GM06990 (cell line): ENCODE measurements at places on chromosomes 5 and 9.
A peak's percentile ranks its signal among the peaks of the same experiment; 100 is the strongest.

- DNase-seq: no peak
Measured at GRCh38 chr5:159571501-159572244, 241.4 kb upstream of the IL12B start.

DNA sequence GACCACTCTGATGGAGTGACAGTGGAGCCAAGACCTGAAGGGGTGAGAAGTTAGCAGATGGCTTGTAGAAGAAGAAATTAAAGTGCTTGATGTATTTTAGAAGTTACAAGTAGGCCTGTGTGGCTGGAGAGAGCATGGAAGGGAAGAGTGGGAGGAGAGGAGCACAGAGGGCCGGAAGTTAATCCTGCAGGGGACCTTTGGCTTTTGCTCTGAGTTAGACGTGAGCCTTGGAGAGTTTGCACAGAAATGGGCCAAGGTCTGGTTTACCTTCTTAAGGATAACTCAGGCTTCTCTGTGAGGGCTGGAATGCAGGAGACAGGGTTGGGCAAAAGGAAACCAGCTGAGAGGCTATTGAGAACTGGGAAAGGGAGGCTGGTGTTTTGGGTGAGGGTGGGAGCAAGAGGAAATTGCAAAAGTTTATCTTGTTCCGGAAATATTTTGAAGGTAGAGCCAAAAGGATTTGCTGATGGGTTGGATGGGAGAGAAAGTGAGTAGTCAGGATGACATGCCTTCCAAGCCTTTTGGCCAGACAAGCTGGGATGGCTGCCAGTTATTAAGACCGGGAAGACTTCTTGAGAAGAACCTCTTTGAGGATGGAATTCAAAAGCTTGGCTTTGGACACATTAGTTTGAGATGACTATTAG lies 17.5 kb upstream of the F2RL1 start:
- DNase-seq: no peak

- DNase-seq: no peak
Measured at GRCh38 chr5:14569948-14570691, 11.5 kb upstream of the OTULINL start.

- no peak for DNase-seq
Measured at GRCh38 chr5:6176102-6176693, 202.1 kb downstream of the MED10 start.

DNA sequence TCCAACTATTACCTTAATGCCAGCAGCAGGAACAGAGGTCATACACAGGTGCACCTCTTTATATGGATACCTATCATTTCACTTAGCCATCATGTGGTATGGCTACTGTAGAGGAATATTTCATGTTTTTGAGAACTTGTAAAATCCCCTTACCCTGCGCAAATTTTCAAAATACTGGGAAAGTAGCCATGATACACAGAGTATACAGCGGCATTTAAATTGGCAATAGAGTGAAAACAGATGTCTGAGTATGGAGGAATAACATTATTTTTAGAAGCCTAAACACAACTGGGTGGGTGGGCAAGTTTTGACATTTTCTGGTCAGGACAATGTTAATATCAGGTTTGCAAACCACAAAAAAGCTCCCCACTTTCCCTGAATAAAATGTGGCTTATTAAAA lies 109.5 kb downstream of the SMIM23 start:
- DNase-seq: no peak

DNA sequence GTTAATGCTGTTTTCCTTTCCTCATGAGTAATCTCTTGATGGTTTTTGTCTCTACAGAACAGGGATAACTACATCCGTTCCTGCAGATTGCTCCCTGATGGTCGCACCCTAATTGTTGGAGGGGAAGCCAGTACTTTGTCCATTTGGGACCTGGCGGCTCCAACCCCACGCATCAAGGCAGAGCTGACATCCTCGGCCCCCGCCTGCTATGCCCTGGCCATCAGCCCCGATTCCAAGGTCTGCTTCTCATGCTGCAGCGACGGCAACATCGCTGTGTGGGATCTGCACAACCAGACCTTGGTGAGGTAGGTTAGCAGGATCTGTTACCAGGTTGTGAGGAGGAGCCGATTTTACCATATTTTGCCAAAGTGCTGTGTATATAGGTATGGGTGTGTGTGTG lies 148.2 kb downstream of the TLE4 start:
- no peak for DNase-seq

GRCh38 chr5:26569241-26569928 lies 469.0 kb downstream of the CDH9 start:
- no peak for DNase-seq

- no peak for DNase-seq
Measured at GRCh38 chr5:126139773-126140172, 283.4 kb upstream of the GRAMD2B start.

- no peak for DNase-seq
Measured at GRCh38 chr5:5957737-5958136, 420.6 kb downstream of the MED10 start.

GRCh38 chr5:141564216-141564692 lies 54.5 kb downstream of the DIAPH1 start:
- peak; percentile 71 for DNase-seq

GRCh38 chr9:88952086-88952615 lies 39.1 kb upstream of the S1PR3 start:
- no peak for DNase-seq

- peak; percentile 46 for DNase-seq
Measured at GRCh38 chr5:33964132-33964700, 20.3 kb downstream of the SLC45A2 start.

DNA sequence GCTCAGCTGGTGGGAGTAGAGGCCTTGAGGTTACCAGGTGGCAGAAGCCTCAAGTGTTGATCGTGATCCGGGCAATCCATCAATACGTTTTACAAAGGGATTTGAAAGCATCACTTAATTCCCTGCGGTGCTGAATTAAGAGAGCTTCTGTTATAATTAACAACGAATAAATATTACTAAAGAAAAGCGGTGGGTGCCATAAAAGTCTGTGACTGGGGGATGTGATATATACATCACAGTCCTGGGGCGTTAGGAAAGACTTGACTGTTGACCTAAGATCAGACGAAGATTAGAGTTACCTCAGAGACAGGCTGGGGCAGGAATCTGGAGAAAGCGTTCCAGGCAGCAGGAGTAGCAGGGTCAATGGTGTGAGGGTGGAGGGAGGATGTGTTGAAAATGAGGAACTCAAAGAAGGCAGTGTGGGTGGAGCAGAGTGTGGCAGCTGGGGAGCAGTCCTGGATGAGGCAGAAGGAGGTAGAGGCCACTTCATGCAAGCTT lies 6.7 kb upstream of the C5orf63 start:
- DNase-seq: no peak

GRCh38 chr5:106825374-106825773 lies 845.4 kb downstream of the EFNA5 start:
- no peak for DNase-seq

DNA sequence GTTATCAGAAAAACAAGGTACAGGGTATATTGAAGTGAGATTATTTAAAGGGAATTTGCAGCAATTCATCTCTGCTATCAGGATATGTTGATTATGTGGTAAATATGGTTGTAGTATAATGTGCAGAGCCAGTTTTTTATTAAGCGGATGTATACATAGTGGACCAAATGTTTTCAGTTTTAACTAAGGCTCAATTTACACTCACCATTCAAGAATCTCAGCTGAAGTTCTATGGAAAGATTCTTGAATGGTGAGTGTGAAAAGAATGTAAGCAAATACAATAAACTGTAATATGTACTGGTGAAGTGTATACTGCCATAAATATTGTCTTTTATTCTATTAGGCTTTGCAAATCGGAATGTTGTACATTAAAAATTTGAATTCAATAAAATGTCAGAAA lies 895.9 kb upstream of the CDH10 start:
- no peak for DNase-seq

GRCh38 chr9:123087359-123087888 lies 54.0 kb downstream of the GPR21 start:
- DNase-seq: no peak

DNA sequence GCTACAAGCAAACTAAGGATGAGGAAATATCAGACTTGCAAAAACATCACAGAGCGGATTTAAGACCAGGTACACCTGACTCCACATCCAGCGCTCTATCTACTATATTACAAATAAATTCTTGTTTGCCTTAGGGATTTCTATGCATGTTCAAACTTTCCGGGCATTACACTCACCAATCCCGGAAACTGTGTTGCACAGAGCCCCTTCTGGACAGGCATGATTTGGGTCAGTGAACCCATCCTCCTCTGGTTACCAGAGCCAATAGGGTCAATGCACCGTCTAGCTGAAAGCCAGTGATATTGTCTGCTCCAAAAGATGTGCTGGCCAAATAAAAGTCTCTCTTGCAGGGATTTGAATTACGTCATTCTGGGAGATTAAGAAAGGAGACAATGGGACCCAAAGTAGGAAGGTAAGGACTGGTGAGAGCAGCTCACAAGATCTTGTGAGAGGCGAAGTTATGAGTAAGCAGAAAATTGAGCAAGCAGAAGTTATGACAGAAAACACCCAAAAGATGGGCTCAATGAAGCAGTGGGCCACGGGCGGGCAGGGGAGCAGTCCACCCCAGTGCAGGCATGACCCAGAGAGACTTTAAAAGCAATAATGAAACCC lies 155.8 kb upstream of the RAI14 start:
- peak; percentile 40 for DNase-seq

DNA sequence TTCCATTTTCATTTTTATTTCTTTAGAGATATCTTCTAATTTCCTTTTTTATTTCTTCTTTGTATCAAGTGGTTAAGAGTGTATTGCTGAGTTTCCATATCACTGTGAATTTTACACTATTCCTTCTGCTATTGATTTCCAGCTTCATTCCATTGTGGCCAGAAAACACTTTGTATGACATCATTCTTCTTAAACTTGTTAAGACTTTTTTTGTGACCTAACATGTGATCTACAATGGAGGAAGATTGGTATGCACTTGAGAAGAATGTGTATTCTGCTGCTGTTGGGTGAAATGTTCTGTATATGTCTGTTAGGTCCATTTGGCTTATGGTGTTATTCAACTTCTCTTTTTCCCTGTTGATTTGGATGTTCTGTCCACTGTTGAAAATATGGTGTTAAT lies 274.2 kb upstream of the PUM3 start:
- no peak for DNase-seq

DNA sequence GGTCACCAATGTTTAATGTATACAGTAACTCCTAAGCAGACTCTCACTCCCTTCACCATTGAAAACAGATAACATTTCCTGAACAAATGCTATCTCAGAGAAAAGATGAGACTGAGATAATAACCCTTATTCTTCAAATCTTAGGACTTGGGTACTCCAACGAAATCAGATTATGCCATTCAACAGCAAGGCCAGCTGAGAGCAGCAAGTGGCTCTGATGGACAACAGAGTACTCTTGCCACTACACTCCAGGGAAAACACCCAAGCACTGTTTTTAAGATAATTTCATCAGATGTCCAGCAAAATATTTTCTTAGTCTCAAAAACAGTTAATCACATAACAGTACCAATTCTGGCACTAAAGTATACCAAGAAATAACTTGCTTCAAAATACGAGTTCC lies 10.1 kb downstream of the PPP2CA start:
- no peak for DNase-seq
